Activated CD8-positive, alpha-beta memory T cell treated with anti-CD3 and anti-CD28 coated beads for 1 hour (primary cell): ENCODE measurements at places on chromosomes 4 and X.

GRCh38 chr4:37451656-37452055 is 207.1 kb downstream of the NWD2 start:
- DNase-seq = no peak

DNA sequence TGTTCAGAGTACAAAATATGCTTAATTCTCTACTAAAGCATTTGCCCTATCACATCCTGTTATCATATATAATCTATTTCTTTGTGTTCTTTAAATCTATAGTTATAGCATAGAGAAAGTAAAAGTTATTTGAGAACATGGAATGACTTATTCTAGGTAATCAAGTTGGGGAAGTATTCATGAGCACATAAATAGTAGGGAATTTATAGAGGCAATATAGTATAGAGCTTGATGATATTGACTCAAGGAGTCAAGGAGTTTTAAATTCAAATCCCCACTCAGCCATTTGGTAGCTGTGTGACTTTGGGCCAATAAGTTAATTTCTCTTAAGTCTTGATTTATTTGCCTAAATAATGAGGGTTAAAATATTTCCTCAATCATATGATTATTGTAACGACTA is 37.5 kb downstream of the PPP1R2C start:
- no peak for DNase-seq

GRCh38 chrX:100376576-100376975 is 33.5 kb downstream of the PCDH19 start:
- no peak for DNase-seq

- DNase-seq = no peak
These were observed 8.8 kb downstream of the XPNPEP2 start for GRCh38 chrX:129747533-129747932.

DNA sequence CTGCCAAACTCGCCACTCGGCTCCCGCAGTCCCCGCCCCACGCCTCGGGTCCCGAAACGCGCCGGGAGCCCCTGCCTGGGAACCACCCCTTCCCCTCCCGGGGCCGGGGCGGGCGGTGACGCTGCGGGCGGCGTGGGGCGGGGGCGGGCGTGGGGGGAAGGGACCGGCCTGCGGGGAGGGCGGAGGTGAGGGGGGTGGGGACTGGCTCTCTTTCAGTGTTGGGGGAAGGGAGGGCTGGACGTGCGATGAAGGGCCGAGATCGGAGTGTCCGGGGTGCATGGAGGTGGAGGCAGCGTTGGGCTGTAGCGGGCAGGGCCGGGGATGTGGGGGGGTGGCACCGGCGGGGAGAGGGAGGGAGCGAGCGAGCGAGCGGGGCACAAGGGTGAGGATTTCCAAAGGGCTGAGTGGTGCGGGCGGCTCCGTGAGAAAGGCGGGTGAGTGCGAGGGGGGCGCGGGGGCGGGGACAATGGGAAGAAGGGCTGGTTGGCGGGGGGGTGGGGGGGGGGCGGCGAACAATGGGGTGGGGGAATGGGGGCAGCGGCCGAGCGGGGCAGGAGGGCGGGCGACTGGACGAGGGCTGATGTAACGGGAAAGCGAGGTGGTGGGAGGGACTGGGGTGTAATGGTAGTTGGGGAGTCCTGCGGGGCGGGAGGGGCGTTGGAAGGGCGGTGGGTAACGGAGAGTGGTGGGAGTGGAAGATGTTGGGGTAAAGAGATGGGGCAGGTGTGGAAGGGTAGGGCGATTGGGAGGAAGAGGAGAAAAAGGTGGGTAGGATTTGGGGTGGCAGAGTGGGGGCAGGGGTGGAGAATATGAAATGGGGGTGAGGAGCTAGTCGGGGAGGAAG is 578 bp downstream of the DCUN1D4 start:
- DNase-seq = peak; percentile 40

DNA sequence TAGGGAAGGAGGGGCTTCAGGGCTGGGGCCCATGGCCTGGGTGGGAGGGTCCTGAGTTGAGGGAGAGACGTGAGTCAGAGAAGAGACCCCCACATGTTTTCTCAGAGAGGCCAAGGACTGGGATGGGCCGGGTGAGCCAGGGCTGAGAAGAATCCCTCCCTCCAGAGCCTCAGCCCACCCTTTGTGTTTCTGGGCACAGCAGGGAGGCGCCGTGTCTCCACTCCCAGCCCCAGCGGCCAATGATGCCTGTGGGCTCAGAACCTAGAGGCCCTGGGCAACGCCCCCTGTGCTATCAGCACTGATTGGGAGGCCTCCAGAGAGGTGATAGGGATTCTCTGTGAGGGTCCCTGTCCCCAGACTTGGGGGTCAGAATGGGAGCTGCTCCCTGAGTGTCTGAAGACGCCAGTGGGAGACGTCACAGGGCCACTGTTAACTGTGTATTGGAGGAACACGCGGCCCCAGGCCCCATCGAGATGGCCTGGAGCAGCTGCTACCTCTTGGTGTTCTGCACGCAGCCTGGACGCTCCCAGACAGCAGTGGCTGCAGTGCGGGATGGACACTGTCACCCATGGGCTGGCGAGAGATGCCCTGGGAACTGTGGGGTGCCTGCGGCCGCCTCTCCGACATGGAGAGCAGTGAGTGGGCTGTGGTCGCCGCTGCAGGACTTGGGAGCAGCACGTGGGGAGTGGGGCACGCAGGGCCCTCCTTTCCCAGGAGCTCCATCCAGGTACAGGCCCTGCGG is 8.5 kb downstream of the FGFRL1 start:
- no peak for DNase-seq

GRCh38 chrX:105758754-105759153 is 63.6 kb upstream of the NRK start:
- DNase-seq = no peak

DNA sequence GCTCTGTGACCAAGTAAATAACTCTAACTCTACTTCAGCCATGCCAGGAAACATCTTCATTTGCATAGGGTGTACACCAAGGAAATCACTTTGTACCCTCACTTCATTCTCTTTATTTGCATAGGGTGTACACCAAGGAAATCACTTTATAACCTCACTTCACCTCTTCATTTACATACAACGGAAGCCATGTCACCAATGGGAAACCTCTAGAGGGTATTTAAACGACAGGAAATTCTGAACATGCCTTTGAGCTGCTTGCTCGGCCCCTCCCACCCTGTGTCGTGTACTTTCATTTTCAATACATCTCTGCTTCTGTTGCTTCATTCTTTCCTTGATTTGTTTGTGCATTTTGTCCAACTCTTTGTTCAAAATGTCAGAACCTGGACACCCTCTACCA is 848.1 kb upstream of the FRG1 start:
- no peak for DNase-seq
